T-helper 1 cell (primary cell): ENCODE measurements at places on chromosomes 11 and 22.

GRCh38 chr11:45537614-45538013, 127.8 kb downstream of the CHST1 start:
- DNase-seq = no peak

- DNase-seq = no peak
These were observed 22.7 kb upstream of the OPCML start for GRCh38 chr11:133555034-133555433.

- DNase-seq = no peak
These were observed 6.5 kb upstream of the CLDN5 start for GRCh38 chr22:19530751-19531150.

GRCh38 chr22:25404928-25405816, 159.3 kb upstream of the GRK3 start:
- DNase-seq = peak; percentile 57

DNA sequence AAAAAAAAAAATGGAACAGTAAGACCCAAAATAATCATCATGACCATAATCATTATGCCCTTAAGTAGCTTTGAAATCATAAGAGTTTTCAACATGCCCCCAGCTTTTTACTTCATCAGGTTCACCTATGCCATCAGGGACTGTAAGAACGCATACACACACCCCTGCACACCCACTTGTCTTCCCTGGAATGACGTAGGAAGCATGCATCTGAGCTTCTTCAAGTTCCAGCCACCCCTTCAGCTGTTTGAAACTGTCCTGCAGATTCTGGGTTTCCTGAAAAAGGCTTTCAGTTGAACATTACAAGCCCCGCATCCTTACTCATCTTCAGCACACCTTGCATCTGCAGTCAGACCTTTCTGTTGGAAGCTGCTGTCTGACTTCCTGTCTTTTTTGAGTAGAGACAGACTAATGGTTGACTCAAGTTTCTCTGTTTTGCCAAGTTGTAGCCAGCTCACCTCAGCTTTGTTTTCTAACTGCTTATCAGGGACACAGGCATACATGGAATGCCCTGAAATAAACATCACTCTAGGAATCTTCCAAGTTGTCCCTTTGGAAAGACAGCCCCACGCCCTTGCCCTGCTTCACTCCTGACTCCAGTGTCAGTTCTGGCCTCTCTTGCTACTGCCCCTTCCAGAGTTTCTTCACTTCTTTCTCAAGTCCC, 37.0 kb downstream of the ARHGAP1 start:
- DNase-seq = no peak

DNA sequence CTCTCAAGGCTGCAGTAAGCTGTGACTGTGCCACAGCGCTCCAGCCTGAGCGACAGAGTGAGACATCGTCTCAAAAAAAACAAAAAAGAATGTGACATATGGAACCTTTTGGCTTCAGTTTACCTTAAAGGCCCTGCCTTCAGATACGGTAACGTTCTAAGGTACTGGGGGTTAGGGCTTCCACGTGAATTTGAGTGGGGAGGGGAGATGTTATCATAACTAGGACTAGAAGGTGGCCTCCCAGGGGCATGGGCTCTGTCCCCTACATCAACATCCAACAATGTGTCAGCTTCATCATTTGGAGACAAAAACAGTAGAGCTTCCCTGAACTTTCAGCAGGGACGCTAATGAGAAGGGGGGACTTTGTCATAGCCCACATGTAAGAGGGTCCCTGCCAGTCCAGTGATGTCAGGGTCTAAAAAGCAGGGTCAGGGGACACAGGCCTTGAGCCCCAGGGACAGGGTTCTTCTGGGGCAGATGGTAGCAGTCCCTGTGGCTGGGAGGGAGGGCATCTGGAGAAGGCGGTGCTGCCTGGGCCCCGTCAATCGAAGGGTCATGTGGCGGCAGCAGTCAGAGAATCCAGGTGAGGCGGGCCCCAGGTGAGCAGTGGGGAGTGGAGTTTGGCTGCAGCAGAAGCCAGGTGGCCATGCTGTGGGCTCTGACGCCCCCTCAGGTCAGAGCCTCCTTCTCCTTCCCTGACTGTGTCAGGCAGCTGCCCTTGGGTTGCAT, 79.8 kb downstream of the BCR start:
- DNase-seq = no peak

DNA sequence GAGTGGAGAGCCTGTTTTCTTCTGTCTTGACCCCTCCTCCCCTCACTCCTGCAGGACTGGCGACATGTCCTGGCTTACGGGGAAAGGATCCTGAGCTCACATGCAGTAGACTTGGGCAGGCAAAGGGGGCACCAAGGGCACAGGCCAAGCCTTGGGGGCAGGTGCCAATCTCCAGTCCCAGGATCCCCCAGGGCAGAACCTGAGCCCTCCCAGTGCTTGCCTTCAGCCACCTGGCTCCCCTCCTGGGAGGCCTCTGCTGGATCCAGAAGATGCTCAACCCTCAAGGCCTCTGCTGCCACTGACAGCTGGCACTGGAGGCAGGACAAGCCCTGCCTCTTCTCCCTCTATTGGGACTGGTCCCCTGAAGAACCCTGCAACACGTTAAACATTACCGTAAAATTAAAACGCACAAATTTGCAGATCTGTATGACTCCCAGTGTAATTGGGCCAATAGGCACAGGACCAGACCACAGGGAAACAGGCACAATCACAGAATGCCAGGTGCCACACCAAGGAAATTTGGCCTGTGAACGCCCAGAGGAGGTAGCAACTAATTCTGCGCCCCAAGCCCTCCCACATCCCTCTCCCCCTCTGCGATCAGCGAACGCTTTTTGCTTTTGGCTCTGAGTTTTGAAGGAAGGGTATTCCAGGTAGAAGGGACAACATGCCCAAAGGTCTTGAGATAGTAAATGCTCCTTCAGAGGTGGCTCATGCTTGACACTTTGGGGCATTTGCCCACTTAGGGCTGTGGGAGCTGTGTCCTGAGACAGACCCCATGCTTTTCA, 967 bp upstream of the LZTR1 start:
- no peak for DNase-seq

DNA sequence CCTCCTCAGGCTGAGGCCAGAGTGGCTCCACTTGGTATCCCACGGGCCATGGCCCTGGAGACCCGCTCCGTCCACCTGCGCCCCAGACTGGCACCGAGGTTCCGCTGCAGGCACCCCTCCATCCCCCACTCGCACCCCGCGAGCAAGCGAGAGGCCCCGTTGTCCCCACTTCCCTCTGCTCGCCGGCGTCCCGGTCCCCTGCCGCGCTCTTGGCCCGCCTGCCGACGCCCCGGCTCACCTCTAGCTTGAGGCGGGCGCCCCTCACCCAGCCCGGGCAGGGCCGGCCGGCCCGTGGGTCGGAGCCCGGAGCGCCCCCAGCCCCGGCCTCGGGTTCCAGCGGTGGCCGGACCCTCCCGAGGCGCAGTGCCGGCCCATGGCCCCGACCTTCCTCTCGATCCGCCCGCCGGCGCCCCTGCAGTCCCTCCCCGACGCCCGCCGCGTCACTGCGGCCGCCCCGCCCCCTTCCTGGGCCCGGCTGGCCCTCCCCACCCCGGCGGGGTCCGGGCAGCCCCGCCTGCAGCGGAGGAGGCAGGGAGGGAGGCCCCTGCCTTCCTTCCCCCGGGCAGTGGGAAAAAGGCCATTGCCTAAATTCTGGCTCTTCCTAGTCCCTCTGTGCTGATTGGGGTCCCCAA, at the start of gene PITPNM1:
Gene PITPNM1, minus strand, starts transcription at position 414 of the 632 bp plus-strand sequence. CDS start 1,183 bp downstream, outside the sequence.
- DNase-seq = peak; percentile 74

- DNase-seq = no peak
These were observed 129.0 kb downstream of the ETS1 start for GRCh38 chr11:128458321-128458720.

GRCh38 chr22:23548501-23549197, 31.4 kb downstream of the IGLL1 start:
- DNase-seq = no peak

GRCh38 chr22:34587357-34588356, 478.3 kb upstream of the ISX start:
- DNase-seq = no peak

DNA sequence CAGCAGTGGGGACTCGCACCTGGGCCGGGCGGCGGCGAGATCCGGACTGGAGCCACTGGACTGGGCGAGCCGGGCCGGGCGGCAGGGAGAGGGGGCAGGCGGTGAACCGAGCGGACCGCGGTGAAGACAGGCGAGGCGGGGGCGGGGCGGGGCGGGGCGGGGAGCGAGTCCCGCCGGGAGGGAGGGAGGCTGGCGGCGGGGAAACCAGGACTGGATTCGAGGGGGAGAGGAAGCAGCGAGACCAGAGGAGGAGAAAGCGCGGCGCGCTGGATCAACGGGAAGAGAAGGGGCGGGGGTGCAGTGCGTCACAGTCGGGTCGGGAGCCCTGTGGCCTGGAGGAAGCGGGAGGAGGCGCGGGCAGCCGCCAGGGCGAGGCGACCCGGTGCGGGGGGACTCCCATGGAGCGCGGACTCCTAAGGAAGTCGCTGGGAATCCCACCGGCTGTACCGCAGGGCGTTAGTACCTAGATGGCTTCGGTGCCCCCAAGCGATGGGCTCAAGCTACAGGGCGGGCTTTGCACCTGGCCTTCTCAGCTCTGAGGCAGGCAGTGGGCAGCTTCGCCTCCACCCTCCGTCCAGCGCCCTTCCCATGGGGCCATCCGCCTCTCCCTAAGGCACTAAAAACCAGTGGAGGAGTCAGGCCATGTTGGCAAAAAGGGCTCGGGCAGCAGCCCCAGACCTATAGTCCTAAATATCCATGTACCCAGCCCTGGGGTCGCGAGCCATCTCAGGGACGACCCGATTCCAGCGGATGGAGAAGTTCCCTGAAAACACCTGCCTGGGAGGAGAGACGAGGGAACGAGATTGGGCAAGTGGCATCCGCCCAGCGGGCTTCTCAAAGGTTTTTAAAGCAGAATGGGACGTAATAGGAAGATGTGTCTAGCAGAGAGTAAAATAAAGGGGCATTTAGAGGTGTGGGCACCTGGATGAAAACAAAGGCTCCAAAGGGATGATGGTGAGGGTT, at the start of gene TMEM121B:
Gene TMEM121B, minus strand, starts transcription at position 128 of the 963 bp plus-strand sequence. CDS start 233 bp downstream, outside the sequence.
- no peak for DNase-seq

GRCh38 chr22:48918585-48919186, 909.0 kb downstream of the BRD1 start:
- no peak for DNase-seq

- DNase-seq = no peak
These were observed 138.3 kb downstream of the MPPED1 start for GRCh38 chr22:43550024-43550620.

- no peak for DNase-seq
These were observed 87.2 kb downstream of the FAT3 start for GRCh38 chr11:92311616-92312449.

DNA sequence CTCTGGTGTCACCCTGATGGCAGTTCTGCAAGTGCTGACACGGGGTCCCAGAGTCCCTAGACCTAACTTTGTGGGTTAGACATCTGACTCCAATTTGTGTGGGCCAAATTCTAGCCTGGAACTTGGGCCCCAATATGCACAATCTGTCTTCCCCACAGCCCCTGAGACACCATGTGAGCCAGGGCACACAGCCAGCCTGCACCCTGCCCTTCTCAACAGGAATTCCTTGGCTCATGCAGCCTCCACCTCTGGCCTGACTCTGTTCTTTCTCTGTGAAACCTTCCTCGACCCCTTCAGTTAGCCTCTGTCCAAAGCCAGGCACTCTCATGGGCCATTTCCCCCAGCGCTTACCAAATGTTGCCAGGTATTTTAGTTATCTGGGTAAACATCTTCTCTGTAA, 59.1 kb upstream of the POU2AF1 start:
- no peak for DNase-seq

DNA sequence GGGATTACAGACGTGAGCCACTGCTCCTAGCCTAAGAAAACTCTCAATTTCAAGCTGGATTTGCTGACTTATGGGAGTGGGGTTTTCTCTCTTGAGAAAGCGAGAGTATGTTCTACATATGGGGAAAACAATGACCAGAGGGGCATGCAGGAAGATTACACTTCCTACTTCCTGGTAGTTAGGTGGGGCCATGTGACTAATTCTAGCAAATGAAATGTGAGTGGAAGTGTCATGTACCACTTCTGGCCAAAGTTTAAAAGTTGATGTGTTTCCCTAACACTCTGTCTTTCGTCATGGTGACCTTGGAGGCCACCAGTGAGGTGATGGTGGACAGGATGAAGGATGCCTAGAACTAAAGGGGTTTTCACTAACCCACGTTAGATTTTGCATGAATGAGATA, 50.5 kb downstream of the PARVG start:
- DNase-seq = no peak

DNA sequence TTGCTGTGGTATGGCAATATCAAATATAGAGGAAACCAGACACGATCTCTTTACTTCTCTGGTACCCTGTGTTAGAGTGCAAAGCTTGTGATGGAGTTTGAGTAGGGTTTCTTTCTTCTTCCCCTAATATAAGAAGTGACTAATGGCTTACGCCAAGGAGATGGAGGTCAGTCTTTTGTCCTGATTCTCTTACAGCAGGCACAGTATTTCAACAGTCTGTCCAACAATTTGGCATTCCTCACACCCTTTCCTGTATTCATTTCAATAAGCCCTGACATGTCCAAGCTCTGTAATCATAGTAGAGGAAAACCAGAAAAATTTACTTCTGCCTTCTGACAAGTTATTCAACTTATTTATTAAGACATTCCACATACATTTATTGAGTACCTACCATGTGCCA, 546.2 kb downstream of the TMEM135 start:
- DNase-seq = no peak

- no peak for DNase-seq
These were observed 117.7 kb downstream of the KCNC1 start for GRCh38 chr11:17852246-17852645.

DNA sequence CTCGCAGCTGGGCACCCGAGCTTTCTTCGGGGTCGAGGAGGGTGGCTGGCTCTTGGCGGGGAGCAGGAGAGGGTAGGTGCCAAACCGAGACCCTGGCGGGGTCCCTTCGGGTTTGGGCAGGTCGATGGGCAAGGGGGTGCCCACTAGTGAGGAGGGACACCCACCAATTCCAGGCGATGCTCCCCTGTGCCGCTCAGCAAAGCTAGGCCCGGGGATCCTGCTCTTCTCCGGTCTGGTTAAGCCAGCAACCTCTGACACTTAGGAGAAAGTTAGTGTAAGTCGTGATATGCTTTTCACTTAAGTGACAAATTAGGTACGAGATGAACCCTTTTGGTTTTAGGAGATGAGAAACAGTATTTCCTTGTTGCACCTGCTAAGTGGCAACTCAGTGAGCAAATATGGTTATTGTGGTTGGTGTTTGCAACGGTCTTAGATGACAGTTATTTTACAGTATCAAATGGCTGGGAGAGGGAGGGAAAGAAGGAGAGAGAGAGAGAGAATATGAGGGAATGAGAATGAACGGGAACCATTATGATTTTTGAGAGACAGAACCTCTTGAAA, 565 bp downstream of the NUCB2 start:
- DNase-seq = peak; percentile 80

DNA sequence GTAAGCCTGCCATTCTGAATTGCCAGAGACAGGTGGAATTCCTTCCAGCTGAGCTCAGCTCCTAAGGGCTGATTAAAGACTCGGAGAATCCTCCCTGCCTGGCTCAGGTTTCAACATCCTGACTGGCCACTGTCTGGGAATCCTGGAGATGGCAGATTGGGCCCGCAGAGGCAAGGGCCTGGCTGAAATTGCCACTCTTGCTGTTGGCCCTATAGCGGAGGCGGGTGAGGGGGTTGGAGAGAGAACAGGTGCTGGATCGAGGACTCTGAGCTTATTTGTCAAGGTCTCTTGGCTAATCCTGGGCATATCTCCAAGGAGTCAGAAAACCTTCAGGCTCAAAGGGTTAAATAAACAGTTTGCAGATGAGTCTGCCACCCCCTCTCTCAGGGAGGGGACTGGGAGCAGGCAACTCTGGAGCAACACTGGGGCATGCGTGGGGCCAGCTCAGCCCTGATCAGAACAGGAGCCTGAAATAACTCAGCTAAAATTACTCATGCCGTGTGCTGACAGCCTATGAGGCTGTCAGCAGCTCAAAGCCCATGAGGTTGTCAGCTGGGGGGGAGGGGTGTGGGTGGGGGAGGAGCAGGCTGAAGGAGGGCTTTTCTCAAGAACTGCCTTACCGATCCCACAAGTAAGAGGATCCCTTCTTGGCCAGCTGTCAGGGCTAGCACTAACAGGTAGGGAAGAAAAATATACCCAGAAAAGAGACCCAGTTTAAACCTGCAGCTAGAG, 14.7 kb upstream of the MFRP start:
- DNase-seq = no peak
